ENCODE measurements at places on chromosomes 5 and 9.

DNA sequence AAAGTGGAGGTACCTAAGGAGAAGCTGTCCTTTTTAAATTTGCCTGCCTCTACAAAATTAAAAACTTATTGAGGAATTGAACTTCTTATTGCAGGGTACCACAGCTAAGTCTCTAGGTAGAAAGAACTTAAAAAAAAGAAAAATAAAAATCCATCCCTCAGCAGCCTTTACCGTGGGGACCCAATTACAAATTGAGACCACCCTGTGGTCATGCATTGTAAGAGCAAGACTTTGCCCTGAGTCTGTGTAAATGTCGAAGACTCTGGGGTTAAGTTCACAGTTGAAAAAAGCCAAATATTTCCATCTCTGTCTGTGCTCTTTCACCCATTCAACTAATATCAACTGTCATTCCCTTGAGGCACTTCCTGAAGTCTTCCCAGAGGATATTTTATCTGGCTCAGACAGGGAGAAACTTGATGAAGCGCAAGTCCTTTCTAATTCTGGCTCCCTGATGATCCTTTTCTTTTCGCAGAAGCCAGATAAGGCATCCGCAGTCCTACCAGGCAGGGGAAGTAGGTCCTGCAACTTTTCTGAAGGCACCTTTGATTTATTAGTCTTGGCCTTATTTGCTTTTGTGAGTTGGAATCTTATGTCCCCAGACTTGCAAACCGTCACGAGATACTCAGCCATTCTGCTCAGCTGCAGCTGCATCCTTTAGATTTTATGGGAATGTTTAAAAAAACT, 323.8 kb upstream of the WWC1 start:
- DNase-seq = no peak

GRCh38 chr9:106478312-106478711, 384.7 kb upstream of the ZNF462 start:
- DNase-seq = no peak

GRCh38 chr5:181044662-181045305, 4.7 kb downstream of the BTNL9 start:
- no peak for DNase-seq

DNA sequence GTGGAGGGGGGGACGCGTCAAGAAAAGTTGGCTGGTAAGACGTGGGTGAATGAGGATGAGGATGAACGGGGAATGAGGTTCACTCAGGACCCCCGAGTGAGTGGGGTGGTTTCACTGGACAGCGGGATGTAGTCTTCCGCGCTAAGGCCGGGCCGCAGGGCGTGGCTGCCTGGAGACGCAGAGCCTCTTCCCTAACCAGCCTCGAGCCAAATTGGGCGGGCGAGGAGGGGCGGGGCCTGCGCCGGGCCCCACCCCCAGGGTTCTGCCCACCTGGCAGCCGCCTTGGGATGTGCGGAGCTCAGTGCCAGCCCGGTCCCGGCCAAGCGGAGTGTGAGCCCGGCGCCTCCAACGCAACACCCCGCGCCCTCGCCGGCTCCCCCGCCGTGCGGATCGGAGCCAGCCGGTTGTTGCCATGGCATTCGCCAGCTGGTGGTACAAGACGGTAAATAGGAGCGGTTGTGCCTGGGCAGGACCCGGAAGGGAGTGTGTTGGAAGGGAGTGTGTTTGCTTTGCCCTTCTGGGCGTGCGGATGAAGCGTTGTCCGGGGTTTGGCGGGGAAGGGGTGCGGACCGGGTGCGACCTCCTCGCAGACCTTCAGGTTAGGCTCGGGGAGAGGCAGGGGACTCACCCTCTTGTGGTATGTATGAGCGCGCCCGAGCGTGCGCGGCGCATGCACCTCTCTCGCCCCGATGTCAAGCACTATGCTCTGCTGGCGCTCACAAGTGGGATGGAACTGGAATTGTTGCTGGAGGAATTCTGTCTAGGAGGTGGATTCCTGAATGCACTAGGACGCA, 746 bp downstream of the CAST start:
- peak; percentile 94 for DNase-seq

DNA sequence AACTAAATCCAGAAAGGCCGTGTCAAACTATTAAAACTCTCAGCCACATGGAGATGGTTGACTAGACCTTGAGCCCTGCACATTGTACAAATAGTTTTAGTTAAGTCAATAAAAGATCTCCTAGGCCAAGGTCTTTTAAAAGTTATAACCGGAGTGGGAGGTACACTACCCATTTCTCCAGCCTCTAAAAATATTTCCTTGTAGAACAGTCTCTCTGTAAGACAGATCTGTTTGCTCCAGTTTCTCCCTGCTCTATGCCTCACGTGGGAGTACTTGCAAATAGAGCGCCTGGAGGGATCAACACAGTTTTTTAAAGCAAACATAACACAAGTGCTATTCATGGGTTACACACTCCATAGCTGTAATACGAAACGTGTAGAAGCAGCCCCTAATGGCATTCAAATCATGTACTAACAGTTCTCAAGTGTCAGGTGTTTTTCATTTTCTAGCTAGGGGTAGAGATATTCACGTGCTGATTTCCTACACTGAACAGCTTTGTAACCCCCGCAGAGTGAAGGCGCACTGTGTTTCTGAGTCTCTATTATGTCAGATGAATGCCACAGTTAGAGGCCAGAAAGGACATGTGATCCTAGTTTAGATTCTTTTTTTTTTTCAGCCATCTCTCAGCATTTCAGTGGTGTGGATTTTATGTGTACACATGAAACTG, 703.4 kb upstream of the GRAMD2B start:
- no peak for DNase-seq

GRCh38 chr5:92908952-92909601, 671.9 kb downstream of the NR2F1-AS1 start:
- no peak for DNase-seq

DNA sequence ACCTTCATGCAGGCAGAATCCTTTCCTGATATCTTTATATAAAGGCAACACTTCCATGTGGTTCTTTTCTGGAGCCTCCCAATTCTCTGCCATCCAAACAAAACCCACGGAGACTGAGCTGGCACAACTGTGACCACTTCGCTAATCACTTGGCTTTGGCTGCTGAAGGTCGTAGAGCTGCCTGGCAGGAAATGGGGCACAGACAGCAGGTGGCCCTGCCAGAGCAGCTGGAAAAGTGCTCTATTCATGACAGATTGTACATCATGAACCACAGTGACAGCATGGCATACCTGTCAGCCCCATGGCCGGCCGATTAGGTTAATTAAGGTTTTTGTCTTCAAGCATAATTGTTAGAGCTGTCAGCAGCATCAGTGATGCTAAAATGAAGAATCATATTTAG, 141.9 kb upstream of the ANKRD55 start:
- DNase-seq = no peak

DNA sequence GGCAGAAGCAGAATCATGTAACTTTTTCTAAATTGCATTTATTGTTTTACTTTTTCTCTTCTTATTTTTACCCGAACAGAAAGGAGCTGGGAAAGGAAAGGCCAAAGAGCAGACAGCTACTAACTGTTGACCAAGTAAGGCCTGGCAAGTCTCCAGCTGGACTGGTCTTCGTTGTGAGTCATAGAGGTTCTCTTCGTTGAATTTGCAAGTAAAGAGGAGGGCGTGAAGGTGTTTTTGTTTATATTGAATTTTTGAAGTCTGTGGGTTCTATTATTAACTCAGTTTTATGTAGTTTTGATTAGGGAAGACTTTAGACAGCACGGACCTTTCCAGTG, 416.5 kb upstream of the CCNH start:
- no peak for DNase-seq

- DNase-seq = no peak
These were observed 598.3 kb downstream of the CCDC171 start for GRCh38 chr9:16150938-16151650.

- no peak for DNase-seq
These were observed 72.7 kb upstream of the SLC25A48 start for GRCh38 chr5:135761746-135762145.

- DNase-seq = no peak
These were observed 114.9 kb downstream of the HOMER1 start for GRCh38 chr5:79399046-79399445.

DNA sequence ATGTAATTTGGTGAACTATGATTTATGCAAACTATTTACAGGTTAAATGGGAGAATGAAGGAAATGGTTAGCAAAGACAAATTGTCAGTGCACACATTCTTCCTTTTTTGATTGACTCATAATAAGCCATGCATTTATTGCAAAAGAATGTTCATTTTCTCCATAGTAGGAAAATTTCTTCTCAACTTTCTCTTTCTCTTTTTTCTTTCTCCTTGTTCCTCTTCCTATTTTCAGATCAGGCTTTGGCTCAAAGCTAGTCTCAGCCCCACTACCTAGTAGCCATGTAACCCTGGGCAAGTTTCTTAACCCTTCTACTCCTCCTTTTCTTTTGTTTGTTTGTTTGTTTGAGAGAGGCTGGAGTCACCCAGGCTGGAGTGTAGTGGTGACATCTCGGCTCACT, 156.6 kb downstream of the PIK3R1 start:
- DNase-seq = no peak

DNA sequence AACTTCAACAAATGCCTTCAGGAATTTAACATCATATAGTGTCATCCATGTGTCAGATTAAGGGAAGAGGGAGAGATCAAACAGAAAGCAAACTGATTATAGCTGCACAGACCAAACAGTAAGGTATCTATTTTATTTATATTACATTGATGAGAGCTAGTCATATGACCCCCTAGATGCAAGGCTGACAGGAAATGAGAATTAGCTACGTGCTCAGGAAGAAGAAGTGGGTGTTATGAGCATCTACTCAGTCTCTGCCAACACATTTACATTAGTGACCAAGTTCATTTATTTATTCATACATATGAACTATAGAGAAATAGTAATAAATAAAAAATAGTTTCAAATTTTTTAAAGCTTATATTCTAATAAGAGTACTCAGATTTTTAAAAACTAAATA, 787.3 kb downstream of the KCTD16 start:
- DNase-seq = no peak

- no peak for DNase-seq
These were observed 640.2 kb downstream of the CCDC171 start for GRCh38 chr9:16193066-16193465.

DNA sequence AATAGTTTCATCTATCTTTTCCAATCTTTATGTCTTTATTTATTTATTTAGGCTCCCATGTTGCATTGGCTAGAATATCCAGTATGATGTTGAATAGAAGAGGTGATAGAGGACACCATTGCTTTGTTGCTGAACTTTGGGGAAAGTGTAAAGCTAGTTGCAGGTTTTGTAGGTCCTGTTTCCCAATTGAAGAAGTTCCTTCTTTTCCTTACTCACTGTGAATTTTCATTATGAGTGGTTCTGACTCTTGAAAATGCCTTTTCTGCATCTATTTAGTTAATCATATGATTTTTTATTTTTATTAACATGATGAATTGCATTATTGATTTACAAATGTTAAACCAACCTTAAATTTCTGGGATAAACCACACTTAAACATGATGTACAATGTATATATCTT, 58.9 kb upstream of the NR3C1 start:
- DNase-seq = no peak

DNA sequence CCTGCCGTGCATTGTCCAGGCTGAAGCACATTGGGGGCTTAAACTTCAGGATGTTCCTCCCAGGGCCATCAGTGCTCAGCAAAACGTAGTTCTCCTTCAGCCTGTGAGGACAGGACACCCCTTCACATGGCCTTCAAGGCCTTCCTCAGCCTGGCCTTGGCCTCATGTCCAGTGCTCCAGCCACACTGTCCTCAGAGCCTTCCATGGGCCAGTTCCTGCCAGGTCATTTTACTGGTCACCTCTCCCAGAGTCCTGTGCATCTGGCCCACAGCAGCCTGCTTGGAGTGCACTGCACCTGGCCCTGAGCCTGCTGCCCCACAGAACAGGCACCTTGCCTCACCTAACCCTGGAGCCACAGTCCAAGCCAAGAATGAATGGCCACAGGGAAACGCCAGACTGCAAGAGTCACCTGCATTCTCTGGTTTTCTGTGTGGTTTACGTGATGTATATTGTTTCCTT, 8.7 kb downstream of the HNRNPAB start:
- DNase-seq = peak; percentile 28

DNA sequence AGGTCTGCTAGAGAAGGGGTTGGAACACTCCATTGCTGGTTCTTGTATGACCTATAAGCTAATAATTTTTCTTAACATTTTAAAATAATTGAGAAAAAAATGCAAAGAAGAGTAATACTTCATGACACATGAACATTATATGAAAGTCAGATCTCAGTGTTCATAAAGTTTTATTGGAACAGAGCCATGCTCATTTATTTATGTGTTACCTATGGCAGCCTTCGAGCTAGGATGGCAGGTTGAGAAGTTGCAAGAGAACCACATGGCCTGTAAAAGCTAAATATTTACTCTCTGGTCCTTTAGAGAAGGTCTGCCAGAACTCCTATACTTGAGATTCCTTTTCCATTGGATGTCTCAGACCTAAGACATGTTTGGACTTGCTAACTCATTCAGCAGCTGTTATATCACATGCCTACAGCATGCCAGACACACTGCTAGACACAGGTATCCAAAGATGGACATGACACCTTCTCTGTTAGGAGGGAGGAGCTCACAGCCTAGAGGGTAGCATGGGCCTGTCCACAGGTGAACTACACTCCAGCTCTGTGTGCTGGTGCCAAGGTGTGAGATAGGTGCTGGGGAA, 304.3 kb downstream of the ARHGAP26 start:
- DNase-seq = no peak

DNA sequence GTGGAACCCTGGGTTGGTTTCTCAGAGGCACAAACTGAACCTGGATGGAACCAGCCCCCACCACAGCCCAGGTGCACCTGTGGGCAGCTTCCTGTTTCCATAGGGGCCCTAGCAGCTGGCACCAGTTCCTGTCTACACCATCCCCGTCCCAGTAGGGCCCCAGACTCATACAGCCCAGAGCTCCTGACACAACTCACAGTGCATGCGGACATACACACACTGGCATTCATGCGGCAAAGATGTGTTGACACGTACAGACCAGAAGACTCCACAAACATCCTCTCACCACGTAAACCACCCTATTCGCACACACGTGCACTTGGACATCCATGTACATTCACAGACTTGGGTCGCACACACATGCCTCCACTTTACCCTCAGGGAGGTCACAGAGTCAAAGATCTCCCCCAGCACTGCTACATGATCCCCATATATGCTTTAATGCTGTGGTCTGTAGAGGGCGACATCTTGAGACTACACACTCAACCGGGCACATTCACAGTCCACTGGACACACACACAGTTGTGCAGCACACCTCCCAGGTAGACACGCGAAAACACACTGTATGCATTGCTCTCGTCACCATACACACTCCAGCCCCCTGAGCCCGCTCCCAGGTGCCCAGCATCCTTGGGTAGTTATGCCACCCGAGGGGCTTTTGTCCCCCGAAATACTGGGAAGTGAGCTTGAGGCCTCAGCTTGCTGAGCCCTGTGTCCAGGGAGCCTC, 22.4 kb downstream of the CXXC5 start:
- peak; percentile 85 for DNase-seq

DNA sequence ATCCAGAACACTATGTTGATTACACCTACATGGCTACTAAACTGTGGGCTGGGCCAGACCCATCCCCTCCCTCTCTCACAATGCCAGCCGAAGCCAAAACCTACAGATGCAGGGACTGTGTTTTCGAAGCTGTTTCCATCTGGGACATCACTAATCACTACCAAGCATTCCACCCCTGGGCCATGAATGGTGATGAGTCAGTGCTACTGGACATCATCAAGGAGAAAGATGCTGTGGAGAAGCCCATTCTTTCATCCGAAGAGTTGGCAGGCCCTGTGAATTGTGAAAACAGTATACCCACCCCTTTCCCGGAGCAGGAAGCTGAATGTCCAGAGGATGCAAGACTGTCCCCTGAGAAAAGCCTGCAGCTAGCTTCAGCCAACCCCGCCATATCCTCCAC, 65.0 kb downstream of the ZNF462 start:
- no peak for DNase-seq

- DNase-seq = no peak
These were observed 9.0 kb downstream of the EGFLAM start for GRCh38 chr5:38267372-38267771.
